ENCODE measurements at places on chromosomes 2 and 18. TPM values are rescaled to one million over a fixed set of nuclear protein-coding genes. Genes with fewer than 3 reads are reported as not detected.

DNA sequence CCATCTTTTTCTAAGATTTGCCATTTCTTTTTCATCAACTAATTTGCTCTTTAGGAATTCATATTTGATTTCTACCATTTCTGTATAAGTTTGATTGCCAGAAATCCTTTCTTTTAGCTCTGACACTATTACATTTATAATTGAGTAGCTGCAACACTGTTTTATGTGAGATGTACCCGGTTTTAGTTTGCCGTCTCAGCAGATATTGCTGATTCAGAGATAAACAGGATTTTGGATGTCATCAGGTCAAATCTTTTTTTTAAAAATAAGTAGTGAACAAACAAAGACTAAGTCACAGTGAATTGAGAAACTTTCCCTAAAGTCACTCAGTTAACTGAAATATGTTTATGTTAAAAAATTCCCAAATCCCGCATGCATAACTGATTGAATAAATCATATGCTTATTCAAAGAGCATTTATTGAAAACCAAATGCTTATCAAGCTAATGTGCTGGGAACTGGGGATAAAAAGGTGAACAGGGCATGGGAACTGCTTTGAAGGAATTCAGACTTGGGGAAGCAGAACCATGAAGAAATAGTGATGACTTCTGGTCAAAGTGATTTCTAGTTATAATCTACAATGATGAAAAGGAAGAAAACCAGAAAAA lies 19.5 kb upstream of the CCDC102B start:
- no peak for DNase-seq

GRCh38 chr18:25314838-25315190 lies 37.2 kb downstream of the ZNF521 start:
- DNase-seq: no peak

GRCh38 chr2:26632624-26633185 lies 8.5 kb downstream of the CIB4 start:
- no peak for DNase-seq

GRCh38 chr18:79814373-79814772 lies 16.6 kb downstream of the KCNG2 start:
- no peak for DNase-seq

The VWA3B gene
- not detected for total RNA-seq

Measured in right atrium auricular region (tissue), 2 donors.